ENCODE measurements at places on chromosomes 12 and 14. TPM values are rescaled to one million over a fixed set of nuclear protein-coding genes. Genes with fewer than 3 reads are reported as not detected.

Gene CCDC184
- not detected for total RNA-seq

Gene OR4E2
- not detected for total RNA-seq

Gene IRAK3
- 8.5 TPM for total RNA-seq

Gene SLC16A7
- total RNA-seq = 1.7 TPM

Gene GXYLT1
- 12.0 TPM for total RNA-seq

Gene RNASE7
- total RNA-seq = not detected

Gene MPHOSPH9
- 27.8 TPM for total RNA-seq

Gene STYK1
- total RNA-seq = 8.1 TPM

Gene NR1H4
- not detected for total RNA-seq

Gene DCN
- not detected for total RNA-seq

Gene KCNJ8
- total RNA-seq = not detected

Gene TAS2R42
- not detected for total RNA-seq

Gene SCN8A
- total RNA-seq = under 0.01 TPM

GRCh38 chr14:70317969-70318634, 41.4 kb downstream of the COX16 start:
- DNase-seq = peak; percentile 67

GRCh38 chr12:32036477-32037263, 70.0 kb upstream of the BICD1 start:
- no peak for DNase-seq

- no peak for DNase-seq
Observed at GRCh38 chr14:43247877-43248276, 1259.2 kb downstream of the FSCB start.

DNA sequence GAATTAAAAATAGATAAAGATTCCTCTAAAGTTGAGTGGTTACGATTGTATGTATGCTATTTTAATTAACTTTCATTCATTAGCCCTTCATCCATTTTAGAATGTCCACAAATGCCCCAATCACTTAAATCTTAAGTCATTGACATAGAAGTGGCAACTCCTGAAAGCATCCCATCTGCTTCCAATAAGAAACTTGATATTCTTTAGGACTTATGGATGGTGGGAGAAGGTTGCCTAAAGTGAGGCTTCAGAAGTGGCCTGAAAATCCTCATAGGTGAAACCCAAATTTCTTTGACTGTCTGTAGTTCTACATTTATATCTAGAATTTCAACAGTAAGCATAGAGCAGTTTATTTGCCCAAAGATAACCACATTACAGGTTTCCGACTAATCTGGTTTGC, 161.7 kb upstream of the HMGA2 start:
- DNase-seq = no peak

DNA sequence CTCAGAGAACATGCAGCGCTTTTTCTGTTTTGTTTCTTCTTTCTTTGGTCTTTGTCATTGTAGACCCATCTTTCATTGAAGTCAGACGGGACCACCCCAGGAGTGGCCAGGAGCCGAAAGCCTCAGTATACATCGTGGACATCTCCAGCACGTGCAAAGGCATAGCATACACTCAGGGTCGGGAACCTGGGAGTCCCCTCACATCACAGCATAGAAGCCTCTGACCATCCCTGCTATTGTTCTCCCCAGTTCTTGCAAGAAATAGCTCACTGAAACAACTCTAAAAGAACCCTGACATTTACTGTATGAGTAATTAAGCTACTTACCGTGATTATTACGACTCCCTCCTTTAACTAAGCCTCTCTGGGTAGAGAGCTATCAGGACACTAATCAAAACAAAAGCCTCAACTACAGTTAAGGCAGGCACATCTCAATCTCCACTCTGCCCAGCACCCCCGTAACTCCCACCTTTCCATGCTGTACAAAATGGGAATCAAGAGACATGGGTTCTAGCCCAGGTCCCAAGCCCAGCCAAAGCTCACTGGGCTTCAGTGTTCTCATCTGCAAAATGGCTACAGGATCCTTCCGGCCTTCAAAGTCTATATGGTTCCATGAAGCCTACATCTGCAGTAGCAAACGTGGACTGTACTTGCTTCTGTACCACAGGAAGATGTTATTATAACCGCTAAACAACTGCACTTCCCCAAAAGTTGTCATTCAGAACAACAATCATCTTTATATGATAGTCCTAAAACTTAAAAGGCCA, 6.7 kb downstream of the CCDC88C start:
- DNase-seq = no peak

DNA sequence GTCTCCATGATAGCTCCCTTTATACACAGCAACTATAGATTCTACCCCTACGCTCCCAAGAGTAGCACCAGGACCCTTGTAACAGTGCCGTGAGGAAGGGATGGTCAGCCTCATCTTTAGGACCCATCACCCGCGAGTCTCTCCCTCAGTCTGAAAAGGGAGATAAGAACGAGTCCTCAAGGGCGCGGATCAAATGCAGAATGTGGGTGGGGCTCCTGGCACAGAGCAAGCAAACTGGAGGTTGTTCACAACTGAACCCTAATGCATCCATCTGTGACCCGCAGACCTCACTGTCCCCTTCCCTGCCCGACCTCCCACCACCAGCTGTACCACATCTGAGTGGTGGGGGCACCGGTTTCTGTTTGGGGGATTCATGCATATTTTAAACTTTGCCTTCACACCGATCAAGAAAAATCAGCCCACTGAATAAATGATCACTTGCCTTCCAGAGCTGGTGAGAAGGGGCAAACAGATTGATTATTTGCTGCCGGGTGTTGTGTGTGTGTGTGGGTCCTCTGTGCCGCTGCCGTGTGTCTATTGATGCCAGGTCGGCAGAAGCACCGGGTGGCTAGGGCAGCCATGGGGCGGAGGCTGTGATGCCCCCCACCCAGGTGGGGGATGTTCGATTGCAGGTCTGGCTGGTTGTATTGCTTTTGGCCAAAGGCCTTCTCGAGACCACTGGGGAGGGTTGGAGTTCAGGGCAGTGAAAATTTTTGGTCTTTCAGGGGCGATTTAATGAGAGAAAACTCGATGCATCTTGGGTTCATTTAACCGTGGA, 35.7 kb upstream of the BEGAIN start:
- no peak for DNase-seq

GRCh38 chr12:92398565-92399309, 253.1 kb upstream of the BTG1 start:
- DNase-seq = no peak

- DNase-seq = peak; percentile 31
Observed at GRCh38 chr14:37329189-37330001, 131.7 kb downstream of the MIPOL1 start.

- peak; percentile 84 for DNase-seq
Observed at GRCh38 chr14:69615496-69616407, 4.4 kb downstream of the SUSD6 start.

- DNase-seq = no peak
Observed at GRCh38 chr12:43795716-43796280, 10.3 kb downstream of the TWF1 start.

- peak; percentile 64 for DNase-seq
Observed at GRCh38 chr12:25557830-25558436, 4.8 kb upstream of the LMNTD1 start.

DNA sequence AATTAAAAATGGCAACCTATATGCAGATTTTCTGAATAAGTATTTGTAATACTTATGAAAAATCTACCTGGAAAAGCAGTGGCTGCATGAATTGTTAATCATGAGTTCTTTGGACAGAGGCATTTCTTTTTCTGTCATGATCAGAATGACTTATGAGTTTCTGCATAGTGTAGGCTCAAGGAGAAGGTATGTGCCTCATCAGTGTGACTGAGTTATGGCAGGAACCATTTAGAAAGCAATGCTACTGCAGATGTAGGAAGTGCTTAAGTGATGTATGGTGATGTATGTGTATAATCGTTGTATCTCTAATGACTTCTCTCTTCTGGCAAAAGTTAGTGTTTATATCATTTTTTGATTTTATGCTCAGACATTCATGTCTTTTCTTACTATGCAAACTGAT, 816.4 kb upstream of the FBXO33 start:
- DNase-seq = no peak

GRCh38 chr12:19203539-19204506, 74.3 kb downstream of the PLEKHA5 start:
- DNase-seq = no peak

DNA sequence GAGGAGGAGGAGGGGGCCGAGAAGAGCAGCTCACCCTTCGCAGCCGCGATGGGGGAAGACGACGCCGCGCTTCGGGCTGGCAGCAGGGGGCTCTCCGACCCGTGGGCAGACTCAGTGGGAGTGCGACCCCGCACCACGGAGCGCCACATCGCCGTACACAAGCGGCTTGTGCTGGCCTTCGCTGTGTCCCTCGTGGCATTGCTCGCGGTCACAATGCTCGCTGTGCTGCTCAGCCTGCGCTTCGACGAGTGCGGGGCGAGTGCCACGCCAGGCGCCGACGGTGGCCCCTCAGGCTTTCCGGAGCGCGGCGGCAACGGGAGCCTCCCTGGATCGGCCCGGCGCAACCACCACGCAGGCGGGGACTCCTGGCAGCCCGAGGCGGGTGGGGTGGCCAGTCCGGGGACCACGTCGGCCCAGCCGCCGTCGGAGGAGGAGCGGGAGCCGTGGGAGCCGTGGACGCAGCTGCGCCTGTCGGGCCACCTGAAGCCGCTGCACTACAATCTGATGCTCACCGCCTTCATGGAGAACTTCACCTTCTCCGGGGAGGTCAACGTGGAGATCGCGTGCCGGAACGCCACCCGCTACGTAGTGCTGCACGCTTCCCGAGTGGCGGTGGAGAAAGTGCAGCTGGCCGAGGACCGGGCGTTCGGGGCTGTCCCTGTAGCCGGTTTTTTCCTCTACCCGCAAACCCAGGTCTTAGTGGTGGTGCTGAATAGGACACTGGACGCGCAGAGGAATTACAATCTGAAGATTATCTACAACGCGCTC, 745 bp downstream of the TRHDE start:
- DNase-seq = no peak

DNA sequence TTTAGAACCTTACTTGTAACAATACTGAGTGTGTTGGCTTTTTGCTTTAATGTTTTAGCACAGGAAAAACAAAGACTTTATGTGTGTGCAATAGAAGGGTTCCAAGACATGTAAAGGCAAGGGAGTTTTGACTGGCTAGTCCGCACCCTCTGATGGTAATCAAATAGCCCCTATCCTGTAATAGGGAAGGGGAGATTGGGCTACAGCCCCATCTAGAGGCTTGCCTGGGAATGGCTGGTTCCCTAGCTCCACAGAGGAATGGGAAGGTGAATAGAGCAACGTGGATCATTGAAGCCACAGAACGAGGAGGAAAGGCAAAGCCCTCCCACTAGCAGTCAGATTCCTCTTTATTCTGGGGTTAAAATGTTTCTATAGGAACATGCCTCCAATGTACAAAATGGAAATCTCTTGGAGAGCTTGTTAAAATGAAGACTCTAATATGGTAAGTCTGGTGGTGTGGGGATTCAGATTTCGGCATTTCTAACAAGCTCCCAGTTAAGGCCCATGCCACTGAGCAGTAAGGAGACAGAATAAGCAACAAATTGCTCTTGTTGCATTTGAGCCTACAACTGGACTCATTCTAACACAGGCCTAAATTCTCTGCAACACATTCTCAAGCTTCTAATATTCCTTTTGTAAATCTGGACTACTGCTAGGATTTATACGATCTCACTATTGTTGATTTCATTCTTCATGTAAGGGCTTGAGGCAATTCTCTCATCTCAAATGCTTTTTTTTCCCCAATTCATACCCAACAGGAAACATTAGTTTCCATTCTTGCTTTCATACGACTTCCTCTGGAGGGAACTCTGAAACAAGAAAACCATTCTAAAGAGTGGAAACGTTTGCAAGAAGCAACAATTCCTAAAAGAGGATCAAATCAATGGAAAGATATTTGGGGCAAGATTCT, 57.1 kb downstream of the NIN start:
- peak; percentile 57 for DNase-seq

DNA sequence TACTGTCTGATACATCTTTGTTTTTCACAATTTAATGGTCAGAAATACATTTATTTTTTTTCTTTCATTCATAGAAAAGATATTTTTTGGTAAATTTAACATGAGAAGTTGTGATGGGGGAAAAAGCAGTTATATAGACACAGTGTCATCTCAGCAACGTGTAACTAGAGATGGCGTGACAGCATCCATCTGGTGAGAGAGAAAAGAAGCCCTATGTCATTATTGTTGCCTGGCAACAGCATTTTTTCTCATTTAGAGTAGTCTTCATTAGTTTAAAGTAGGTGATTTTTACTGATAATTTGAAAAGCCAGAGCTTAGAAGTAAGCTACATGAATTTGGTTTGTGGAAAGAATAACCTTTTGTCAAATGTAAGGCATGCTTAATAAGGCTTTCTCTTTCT, 128.6 kb downstream of the ACSS3 start:
- DNase-seq = no peak

DNA sequence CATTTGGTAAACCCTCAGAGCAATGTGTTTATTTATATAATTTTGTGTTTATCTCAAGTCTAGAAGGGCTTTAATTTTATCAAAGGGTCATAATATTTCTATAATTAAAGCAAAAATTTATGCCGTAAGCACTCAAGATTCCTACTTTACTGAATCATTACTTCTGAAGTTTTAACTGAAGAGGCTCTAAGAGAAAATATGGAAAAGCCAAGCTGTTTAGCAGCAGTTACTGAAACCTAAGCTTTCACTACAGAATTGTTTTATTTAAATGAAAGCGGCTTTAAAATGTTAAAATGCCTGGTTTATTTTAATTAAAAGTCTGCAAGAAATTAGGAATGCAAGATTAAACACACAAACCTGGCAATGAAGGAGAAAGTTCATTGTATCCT, 73.9 kb upstream of the BBS10 start:
- no peak for DNase-seq

DNA sequence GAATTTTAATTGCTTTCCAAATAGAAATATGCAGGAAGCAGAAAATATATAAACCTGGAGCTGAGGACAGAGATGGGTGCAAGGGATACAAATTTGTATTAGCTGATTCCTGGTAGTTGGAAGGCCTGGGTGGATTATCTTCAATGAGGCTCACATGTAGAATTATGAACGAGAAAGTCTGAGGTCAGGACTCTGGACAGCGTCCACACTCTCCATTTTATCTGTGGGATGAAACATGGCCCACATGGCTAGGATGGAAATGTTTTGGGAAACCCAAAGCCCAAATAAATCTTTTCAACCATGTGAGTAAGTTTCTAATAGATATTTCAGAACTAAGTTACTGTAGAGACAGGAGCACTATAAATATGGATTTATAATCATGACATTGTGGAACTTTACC, 256.1 kb downstream of the APAF1 start:
- DNase-seq = peak; percentile 12

DNA sequence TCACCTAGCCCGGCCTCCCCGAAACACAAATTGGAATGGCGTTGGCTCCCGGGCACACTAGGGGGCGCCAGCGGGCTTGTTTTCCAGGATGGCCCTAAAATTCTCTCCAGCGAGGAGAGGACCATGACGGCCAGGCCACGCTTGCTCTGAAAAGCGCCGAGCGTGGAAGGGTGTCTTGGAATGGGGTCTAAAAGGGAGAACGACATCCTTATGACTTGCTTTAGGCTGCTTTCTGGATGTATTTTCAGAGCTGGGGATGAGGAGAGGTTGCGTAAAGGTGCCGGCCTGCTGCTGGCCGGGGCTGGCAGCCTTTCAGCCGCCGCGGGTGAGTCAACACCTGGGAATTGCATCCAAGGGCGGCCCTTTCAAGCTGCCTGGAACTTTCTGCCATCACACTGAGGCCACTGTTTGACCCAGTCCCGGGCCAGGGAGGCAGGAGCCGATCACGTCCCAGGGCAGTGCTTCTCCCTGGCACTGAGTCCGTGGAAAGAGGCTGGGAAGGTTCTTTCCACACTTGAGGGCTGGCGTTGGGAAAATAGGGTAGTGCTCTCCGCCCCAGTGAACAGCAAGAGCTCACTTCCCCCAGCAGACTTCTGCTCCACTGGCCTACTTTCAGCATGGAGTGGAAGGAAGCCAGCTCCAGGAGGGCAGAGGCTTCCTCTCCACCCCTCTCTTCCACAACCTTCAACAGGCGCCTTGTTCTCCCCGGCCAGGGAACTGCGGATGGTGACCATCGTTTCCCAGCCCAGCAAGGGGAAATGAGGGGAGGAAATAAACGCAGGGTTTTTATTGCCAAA, 216.2 kb downstream of the TTC8 start:
- DNase-seq = peak; percentile 83
